ENCODE measurements at places on chromosomes 12 and 14. TPM values are rescaled to one million over a fixed set of nuclear protein-coding genes. Genes with fewer than 3 reads are reported as not detected.

GIT2 gene
- 20.5 TPM for total RNA-seq

SDS gene
- not detected for total RNA-seq

GRCh38 chr12:106281804-106282203 is 20.7 kb upstream of the TCP11L2 start:
- no peak for DNase-seq

- DNase-seq = no peak
These were observed 17.6 kb upstream of the GPR33 start for GRCh38 chr14:31505411-31505810.

DNA sequence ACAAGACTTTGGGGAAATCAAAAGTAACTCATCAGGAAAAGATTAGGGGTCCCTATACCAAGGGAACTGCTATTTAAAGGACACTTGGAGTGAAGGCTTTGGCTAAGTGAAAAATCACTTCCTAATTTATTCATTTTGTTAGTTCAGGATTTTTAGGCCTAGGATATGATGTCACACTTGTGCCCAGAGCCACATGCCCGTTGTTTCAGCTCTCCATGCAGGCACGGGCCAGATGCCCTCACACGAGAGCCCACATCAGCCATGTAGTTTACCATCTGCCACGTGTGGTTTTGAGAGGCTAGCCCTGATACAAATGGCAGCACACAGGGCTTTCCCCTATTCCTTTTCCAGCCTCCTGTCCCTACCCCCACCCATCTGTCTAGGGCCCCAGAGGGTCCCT is 11.9 kb upstream of the LRP1-AS start:
- DNase-seq = no peak

GRCh38 chr12:1107669-1108068 is 116.6 kb downstream of the ERC1 start:
- no peak for DNase-seq

GRCh38 chr14:61041704-61042103 is 60.7 kb downstream of the SLC38A6 start:
- no peak for DNase-seq

Data from Daoy (cell line).